ENCODE measurements at places on chromosomes 16 and 17.

DNA sequence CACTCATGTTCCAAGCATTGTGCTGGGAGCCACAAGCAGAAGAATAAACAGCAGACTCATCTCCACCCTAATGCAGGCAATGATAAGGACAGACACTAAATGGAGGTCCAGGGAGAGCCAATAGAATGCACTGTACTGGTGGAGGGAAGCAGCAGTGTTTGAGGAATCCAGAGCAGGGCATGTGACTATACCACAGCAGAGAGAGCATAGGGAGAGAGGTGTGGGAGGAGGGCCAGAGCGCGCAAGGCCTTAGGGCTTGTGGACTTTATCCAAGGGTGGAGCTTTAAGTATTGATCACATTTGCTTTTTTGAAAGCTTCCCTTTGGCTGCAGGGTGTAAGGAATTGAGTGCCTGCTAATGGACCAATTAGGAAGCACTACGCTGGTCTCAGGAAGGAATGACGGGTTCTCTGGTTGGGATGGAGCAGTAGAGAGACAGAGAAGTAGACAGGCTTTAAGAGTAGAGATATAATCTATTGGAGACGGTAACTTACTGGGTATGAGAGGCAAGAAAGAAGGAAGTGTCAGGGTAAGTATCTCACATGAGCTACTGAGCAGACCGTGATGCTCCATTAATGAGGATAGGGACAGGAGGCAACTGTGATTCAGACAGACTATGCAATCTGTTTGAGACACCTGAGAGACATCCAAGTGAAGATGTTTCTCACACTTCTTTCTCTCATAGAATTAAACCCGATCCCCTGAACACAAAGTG lies 82.2 kb downstream of the MYO1D start:
- no peak for DNase-seq

DNA sequence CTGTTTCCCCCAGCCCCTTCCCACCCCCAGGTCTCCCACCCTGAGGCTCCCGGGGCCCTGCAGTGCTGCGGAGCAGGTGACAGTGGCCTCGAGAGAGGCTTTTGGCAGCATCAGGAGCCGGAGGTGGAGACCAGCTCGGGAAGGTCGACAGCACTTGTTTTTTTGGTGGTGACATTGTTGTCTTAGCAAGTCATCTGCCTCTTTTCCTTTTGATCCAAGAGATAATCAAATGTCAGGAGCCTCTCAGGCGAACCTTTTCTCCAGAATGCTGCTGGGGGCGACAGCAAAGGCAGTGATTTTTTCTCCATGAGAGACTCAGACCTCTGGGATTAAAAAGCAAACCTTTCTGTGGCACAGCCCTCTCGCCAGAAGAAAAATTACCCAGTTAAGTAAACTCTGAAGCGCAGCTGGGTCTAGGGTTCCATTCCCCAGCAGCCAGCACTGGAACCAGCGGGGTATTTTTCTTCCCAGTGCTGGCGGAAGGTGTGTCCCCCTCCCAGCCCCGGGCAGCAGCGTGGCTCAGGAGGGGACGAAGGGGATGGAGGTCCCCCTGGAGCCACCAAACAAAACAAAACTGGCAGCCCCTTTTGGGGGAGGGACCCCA lies 37.2 kb downstream of the GRIN2C start:
- no peak for DNase-seq

DNA sequence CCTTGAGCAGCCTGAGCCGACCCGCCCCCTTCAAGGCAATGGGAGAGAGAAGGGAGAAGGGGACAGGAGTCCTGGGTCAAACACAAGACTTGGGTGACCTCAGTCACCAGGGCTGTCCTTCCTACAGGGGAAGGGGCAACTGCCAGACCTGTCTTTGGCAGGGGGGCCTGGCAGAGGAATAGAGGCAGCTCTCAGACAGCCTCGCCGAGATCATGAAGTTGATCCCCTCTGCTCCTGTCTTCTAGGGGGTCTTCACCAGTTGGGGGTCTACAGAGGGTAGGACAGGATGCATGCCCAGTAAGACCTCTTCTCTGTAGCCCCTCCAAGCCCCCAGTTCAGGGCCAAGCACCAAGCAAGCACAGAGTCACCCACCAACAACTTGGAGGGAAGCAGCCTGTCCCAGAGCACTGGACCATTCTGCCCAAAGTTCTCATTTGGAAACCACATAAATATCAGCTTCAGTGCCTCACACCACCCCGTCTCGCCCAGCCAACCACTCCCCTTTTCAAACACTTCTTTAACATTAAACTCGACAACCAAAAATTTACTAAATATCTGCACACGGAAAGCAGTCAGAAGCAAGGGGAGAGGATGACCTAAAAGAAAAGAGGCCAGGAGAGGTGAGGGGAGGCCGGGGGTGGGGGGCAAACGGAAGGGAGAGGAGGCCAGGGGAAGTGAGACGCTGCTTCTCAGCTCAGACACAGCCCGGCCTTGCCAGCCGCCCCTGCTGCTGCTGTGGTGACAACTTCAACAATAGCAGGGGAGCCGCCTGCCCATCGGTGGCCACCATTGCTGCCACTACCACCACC lies 7.7 kb downstream of the DOK4 start:
- no peak for DNase-seq

GRCh38 chr16:63998-64913 lies 8.2 kb downstream of the RHBDF1 start:
- DNase-seq = no peak

GRCh38 chr16:73529303-73530012 lies 481.5 kb upstream of the ZFHX3 start:
- DNase-seq = no peak

GRCh38 chr17:61007980-61008379 lies 330.3 kb downstream of the BCAS3 start:
- no peak for DNase-seq

- DNase-seq = no peak
Measured at GRCh38 chr17:82767041-82767754, 15.3 kb downstream of the TBCD start.

DNA sequence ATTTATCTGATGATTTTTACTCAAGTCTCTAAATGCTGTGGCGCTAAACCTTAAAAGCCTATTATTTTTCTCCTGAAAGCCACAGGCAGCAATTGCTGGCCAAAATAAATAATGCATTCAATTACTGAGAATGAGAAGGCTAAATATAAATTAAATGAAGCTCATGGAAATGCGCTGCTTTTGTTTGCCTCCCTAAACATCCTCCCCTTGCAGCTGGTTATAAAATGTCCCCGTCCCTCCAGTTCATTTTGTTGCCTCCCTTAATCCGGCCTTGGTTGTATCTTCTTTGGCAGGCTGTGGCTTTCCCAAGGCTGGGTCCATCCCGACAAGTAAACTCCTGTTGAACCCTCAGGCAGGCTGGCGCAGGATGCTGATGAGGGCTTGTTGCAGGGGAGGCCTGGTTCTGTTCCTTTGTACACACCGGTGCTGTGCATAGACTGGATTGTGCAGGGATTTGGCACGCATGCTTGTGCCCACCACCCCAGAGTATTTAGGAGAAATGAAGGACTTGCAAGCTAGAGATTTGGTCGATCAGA lies 62.7 kb downstream of the KNOP1 start:
- no peak for DNase-seq

GRCh38 chr17:1985686-1986085 lies 39.4 kb downstream of the RTN4RL1 start:
- no peak for DNase-seq

GRCh38 chr17:5580367-5580766 lies 3.9 kb downstream of the NLRP1 start:
- DNase-seq = no peak
